Head of caudate nucleus (tissue), 42 donors: ENCODE measurements at places on chromosomes 1 and 21.

- no peak for DNase-seq
Measured at GRCh38 chr1:43835082-43836021, 98.2 kb upstream of the ARTN start.

GRCh38 chr1:5982868-5983267, 9.4 kb downstream of the NPHP4 start:
- no peak for DNase-seq

DNA sequence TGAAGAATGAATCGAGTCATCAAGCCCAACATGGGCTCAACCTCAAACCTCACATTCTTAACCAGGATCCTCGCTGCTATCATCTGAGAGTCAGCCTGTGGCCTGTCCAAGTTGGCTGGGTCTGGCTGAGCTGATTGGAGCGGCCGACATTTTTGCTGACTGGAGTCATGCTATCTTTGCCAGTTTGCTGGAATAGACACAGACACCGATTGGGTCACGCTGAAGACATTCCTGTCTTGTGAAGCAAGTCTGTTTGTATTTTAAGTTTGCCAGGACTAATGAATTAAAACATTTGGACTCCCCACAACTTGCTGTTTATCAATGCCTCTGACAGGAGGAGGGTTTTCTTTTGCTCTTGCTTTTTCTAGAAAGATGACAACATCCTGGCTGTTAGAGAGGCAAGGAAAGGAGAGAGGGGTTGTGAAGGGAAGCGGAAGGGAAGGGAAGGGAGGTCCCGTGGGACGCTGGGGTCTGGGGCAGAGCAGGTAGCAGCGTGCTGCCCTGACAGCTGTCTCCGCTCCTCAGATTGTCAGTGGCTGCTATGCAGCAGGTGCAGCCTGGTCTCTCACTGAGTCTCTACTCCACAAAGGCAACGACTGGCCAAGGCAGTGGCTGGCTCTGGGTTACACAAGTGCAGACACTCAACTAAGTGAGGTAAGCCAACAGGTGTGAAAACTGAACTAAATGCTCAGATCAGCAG, at the start of gene MAP3K7CL:
TSS of gene MAP3K7CL (plus strand) at position 375 of the 700 bp plus-strand sequence. CDS start 2,701 bp downstream, outside the sequence.
- DNase-seq: no peak

DNA sequence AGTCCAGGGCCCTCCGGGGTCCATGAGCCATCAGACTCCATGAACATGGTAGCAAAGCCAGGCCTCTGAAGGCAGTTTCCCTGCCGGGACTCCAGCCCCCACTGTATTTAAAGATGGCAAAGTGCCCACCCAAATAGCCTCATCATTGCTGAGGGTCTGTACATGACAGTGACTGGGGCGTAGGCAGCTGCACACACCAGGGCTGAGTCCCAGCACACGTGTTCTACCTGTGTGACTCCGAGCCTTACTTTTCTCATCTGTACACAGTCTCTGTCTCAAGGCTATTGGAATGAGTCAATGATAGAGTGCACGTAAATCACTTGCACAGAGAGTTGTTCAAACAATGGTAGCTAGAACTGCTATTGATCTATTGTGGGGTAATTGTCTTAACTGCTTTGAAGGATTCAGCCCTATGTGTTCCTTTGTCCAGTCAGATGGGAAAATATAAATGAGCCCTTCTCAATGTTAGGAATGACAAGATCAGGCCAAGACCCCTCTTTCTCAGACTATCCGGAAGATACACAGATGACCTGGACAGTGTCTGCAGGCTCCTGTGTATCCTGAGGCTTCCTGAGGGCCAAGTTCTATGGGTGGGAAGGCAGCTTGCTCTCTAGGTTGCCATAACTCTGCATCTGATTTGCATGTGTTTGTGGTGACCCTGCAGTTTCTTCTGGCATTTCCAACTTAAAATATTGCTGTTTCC, 48.9 kb downstream of the RASSF5 start:
- DNase-seq: no peak

DNA sequence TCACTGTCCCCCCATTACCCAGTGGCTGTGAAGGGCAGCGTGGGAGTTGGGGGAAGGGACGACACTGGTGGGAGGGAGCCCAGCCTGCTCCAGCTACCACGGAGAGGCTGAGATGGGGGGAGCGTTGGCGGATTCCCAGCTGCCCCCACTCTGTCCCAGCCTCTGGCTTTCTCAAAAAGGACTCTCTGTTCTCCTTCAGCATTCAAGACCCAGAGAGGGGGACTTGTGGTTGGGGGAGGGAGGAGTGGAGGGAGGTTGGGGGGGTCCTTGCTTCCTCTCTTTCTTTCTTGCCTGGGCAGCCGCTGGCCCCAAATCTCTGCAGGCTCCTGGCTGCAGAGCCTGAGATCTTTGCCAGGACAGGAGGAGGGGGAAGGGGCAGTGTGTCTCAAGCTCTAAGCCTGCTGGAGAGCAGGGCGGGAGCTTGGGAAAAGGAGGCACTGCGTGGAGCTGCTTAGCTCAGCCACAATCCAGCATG, 2.2 kb downstream of the ATP1A2 start:
- DNase-seq: peak; percentile 81

- DNase-seq: peak; percentile 91
Measured at GRCh38 chr1:59976194-59977074, 49.9 kb upstream of the CYP2J2 start.

DNA sequence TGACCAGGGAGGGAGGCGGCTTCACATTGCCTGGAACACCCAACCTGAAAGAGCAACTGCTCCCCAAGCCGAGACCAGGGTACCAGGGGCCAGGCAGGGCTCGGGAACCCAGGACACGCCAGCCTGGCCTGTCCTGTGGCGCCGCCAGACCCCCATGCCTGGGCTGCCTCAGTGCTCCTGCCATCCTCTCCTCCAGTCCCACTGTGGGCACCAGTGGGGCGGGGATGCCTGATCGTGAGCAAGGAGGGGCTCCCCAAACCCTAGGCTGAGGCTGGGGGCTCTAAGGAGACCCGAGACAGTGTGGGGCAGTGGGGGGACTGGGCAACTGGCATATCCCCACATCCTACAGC, 45.1 kb downstream of the WNT9A start:
- no peak for DNase-seq

DNA sequence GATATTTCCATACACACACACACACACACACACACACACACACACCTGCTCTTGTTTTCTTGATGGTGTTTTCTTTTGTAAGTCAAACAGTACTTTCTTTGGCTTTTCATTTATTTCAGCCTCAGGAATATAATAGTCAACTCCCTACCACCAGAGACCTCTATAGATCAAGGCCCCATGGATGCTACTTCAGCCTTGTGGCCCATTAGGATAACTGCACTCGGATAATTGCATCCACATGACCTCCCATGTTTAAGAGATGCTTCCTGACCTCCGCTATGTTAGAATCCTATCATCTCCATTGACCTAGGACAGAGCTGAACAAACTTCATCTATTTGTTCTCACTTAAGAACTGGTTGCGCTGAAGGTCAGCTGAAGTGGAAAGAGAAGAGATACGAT, 1094.0 kb upstream of the B3GALT2 start:
- no peak for DNase-seq

- DNase-seq: no peak
Measured at GRCh38 chr1:81760477-81761097, 40.1 kb upstream of the ADGRL2 start.

GRCh38 chr1:29311352-29312030, 75.2 kb downstream of the PTPRU start:
- DNase-seq: no peak

DNA sequence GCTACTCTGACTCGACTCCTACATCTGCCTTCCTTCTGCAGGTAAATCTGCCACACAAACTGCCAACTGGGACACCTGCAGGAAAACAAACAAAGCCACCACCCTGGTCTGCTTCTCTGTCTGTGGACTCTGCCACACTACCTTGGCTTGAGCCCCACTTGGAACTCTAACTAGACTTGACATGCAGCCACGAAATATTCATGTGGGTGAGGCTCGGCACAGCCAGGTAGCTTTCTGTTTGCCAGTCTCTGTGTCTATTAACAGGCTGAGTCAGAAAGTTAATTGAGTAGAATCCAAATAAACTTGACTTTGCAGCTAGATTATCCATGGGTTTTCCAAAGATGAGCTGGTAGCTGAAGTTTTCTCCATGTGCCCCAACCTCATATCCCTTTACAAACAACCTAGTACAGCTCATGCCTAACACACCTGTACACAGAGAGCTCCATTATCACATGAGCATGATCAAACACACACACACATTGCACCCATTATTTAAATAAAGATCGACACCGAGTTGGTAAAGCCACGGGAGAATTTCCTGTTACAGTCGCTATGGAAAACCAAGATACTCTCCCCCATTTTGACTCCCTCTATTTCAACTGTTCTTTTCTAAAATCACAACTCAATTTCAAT, 808 bp downstream of the C1orf116 start:
- DNase-seq: no peak
